Progenitor cell of endocrine pancreas (in vitro differentiated cells): ENCODE measurements at places on chromosomes 6 and 20. TPM values are rescaled to one million over a fixed set of nuclear protein-coding genes. Genes with fewer than 3 reads are reported as not detected.

Gene LPA
- 2.7 and 3.2 TPM in 2 replicates for total RNA-seq

Gene HCRTR2
- not detected in 2 replicates for total RNA-seq

GRCh38 chr20:38631155-38632022 lies 29.8 kb downstream of the ARHGAP40 start:
- H3K4me1 ChIP-seq, result no peaks in the 10 kb centered on the region
- no peak for DNase-seq
- peaks cover 9% of the 10 kb centered on the region for H3K27me3 ChIP-seq
- no peak overlapping the region for H3K27ac ChIP-seq
- no peaks in the 10 kb centered on the region for H3K36me3 ChIP-seq
- H3K4me3 ChIP-seq, result no peak overlapping the region

DNA sequence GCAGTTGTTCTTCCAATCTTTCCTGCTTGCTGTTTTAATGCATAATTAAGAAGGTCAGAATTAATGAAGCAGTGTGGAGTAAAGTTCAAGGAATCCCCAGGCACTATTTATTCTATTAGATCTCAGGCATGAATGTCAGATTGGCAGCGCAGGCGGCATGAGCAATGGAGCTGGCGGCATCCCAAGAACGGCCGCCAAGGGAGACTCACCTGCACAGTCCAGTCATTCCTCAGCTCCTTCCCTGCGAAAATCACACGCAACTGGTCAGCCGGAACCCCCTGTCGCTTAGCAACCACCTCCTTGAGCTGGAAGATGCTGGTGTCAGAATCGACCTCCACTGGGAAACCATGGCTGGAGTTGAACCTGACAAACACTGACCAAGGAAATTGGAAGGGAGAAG lies 284.5 kb downstream of the PRKN start:
- no peak for DNase-seq
- H3K27me3 ChIP-seq, result peaks cover 9% of the 10 kb centered on the region
- H3K4me1 ChIP-seq, result no peaks in the 10 kb centered on the region
- H3K27ac ChIP-seq, result no peak overlapping the region

GRCh38 chr6:147603392-147604081 lies 95.0 kb downstream of the SAMD5 start:
- H3K27ac ChIP-seq, result no peak overlapping the region
- no peak overlapping the region for H3K4me3 ChIP-seq
- H3K27me3 ChIP-seq, result no peaks in the 10 kb centered on the region
- peaks cover 2% of the 10 kb centered on the region for H3K36me3 ChIP-seq
- no peak for DNase-seq

DNA sequence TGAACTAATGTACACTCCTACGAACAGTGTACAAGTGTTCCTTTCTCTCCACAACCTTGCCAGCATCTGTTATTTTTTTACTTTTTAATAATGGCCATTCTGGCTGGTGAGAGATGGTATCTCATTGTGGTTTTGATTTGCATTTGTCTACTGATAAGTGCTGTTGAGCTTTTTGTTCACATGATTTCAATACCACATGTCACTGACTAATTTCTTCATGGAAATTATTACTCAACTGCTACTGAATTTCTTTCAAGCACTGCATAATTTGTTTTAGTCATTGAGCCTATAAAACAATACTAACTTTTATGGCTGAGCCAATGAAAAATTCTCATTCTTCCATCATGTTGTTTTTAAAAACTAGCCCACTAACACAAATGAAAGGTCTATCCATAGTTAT lies 115.4 kb downstream of the FRK start:
- no peaks in the 10 kb centered on the region for H3K27me3 ChIP-seq
- no peak overlapping the region for H3K4me3 ChIP-seq
- no peaks in the 10 kb centered on the region for H3K4me1 ChIP-seq
- H3K36me3 ChIP-seq, result peaks cover 41% of the 10 kb centered on the region
- DNase-seq, result no peak
- no peak overlapping the region for H3K27ac ChIP-seq
